Airway epithelial cell (primary cell): ENCODE measurements at places on chromosomes 11 and 22. TPM values are rescaled to one million over a fixed set of nuclear protein-coding genes. Genes with fewer than 3 reads are reported as not detected.

The RBX1 gene
- 67.3 and 71.2 TPM in 2 replicates for total RNA-seq

The OR6T1 gene
- total RNA-seq = not detected in 2 replicates

The CHRM4 gene
- not detected in 2 replicates for total RNA-seq

The ANO9 gene
- total RNA-seq = 10.5 and 18.0 TPM in 2 replicates

The SCUBE2 gene
- not detected in 2 replicates for total RNA-seq
